ENCODE measurements at places on chromosomes 6 and 20.

GRCh38 chr20:11338496-11339306, 579.0 kb upstream of the BTBD3 start:
- peak; percentile 22 for DNase-seq

GRCh38 chr6:109795994-109796555, 105.0 kb downstream of the FIG4 start:
- peak; percentile 63 for DNase-seq

DNA sequence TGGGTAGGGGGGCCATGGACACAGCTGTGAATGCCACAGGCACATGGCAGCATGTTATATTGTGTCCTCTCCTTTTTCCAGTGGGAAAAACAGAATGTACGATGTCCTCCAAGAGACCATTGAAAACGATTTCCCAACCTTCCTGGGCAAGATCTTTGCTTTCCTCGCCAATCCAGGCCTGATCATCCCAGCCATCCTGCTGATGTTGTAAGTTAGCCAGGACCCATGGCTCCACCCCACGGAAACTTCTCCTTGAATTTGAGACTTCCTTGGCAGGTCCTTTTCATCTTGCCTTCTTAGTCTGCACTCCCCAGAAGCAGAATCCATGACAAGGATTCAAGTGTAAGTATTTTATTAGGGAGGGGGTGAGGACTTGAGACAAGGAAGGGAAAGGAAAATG, 28.2 kb upstream of the NOP56 start:
- no peak for DNase-seq

- DNase-seq: no peak
Measured at GRCh38 chr20:25042531-25043498, 15.1 kb downstream of the ACSS1 start.

DNA sequence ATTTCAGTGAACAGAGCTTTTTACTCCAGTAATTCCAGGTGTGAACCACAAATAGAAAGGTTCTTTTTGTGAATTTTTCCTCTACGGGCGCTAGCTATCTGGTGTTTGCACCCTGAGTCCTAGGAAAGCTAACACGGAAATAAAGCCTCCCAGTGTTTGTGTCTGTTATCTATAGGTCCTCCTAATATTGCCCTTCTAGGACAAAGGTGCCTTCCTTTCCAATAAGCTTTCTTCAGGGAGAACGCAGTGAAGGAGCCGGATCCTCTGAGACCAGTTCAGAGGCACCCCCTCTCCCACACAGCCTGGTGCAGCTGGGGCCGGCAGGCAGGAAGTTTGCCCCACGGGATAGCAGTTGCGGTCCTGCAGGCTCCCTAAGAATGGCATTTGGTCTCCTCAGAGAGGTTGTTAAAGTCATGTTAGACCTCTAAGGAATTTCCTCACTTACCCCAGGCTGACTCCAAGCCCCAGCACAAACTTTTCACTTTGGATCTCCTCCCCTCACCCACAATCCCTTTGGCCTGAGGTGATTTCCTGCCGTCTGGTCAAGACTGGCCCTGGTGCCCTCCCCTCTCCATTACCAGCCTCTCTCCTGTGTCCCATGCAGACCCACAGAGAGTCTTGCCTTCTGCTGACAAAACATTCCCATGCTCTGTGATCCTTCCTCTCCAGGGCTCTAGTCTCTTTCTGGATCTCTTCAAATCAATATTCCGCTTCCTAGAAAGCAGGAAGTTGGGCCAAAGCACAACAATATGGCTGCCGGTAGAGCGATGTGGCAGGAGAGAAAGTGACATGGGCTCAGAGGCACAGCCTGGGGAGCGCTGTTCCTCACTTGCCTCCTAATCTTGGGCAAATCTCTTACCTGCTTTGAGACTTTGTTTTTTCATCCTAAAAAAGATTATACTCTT, 126.0 kb downstream of the MOXD1 start:
- peak; percentile 28 for DNase-seq

- DNase-seq: peak; percentile 84
Measured at GRCh38 chr6:134936931-134937330, 13.0 kb downstream of the ALDH8A1 start.

- peak; percentile 6 for DNase-seq
Measured at GRCh38 chr6:97919631-97920030, 636.6 kb upstream of the MMS22L start.

DNA sequence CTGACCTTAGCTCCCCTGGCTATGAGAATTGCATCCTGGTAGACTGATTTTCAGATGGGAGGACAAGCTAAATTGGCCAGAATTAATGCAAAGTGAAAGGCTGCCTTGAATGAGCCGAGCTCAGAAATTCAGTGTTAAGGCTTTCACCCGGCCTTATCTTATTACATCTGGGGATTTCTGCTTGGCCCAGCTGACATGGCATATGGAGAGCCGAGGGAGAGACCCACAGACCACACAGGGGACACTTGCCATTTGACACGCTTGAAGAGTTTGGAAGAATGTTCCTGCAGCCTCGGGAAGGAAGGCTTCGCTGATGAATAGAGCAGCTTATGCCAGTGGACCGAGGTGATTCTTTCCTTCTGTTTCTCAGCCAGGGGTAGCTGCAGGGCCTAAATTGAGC, 9.0 kb downstream of the MOCS3 start:
- DNase-seq: no peak

DNA sequence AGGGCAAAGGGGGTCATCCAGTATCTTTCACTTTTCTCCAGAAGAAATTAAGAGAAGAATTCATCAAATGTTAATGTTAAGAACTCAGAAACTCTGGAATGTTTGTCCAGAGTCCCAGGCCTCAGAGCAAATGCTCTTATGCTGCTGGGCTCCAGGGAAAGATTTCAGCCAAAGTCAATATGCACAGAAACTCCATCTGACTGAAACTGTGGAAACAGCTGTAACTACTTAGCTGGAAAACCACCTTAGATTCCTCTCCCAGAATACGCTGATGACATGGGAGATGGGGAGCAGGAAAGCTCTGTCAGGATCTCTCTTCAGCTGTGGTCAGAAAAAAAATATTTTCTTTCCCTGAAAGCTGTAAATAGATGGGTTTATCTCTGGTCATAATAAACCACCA, 559.6 kb downstream of the RFPL4B start:
- DNase-seq: peak; percentile 98

DNA sequence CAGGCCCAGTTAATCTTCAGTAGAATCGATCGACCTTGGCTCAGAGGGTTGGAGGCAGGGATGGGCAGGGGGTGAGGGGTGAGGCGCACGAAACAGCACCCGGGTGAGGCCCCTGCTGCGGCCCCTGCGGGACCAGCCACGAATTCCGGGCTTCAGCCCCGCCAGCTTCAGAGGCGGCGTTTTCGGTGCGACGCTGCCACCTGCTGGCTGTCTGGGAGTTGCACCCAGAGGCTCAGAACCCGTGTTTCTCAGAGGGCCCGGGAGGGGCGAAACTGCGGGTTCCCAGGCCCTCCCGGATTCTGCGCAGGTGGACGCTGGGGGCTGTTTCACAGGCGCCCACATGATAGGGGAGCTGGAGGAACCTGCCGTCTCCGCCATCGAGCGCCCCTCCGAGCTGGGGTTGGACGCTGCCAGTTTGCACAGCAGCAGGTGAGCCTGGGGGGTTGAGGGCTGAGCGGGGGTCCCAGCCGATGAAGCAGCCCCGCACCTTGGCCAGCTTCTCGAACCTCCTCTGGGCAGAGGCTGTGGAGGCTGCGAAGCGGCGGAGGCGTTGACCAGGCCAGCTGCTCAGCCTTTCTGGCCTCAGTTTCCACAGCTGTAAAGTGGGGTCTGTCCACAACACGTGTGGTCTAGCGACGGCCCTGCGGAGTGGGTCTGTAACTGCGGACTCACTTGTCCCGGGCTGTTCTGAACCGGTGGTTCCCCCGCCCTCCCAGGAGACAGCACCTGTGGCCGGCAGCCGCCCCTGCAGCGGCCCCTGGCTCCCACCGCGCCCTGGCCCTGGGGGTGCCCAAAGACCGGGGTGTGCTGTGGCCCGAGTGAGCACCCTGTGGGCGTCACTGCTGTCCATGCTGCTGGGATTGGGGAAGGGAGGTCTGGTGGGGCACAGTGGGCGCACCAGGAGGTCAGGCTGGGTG, 2.5 kb upstream of the BHLHE23 start:
- peak; percentile 58 for DNase-seq

GRCh38 chr6:83071707-83072106, 4.2 kb downstream of the DOP1A start:
- DNase-seq: no peak

GRCh38 chr6:31169123-31169857, 1.2 kb downstream of the POU5F1 start:
- DNase-seq: no peak

- peak; percentile 74 for DNase-seq
Measured at GRCh38 chr6:53437557-53438202, 88.9 kb upstream of the ELOVL5 start.

DNA sequence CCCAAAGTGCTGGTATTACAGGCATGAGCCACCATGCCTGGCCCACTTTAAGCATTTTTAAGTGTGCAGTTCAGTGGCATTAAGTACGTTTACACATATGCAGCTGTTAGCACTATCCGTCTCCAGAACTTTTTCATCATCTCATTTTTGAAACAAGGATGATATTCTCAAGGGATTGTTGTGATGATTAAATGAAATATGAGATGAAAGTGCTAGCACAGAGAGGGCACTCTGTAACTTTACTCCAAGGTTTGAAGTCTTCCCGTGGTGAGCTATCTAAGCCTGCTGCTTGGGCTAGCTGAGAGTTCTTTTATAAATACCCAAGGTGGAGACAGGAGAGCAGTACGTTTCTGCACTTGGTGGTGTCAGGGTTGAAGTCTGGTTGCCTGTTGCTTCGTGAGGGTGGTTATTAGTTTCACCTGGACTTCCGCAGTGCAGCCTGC, 6.6 kb downstream of the TM9SF4 start:
- peak; percentile 42 for DNase-seq

DNA sequence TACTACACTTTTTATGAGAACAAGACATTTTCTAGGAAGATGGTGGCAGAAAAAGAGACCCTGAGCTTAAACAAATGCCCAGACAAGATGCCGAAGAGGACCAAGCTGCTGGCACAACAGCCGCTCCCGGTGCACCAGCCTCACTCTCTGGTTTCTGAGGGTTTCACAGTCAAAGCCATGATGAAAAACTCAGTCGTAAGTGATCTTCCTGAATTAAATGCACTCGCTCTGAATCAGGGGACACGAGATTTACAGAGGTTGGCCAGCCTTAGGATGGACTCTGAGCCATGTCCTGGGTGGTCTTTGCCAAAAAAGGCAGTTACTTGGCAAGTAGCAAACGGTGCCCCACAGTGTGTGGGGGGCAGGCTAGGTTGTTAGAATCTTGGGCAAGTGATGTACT, 423 bp downstream of the PACRG start:
- no peak for DNase-seq

DNA sequence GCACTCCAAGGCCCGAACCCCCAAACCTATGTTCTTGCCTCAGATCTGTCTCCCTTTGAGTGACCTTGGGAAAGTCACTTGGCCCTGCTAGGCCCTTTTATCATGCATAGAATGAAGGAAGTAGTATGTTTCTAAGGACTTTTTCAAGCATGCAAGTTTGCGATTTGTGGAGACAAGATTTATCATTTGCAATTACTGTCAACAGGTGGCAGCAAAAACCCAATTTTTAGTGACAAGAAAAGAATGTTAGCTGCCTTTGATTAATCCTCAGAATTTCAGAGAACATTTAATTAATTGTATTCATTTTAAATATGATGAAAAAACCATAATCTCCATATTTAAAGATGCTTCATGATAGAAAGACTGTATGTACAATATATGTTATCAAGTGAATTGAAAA, 28.3 kb upstream of the PREP start:
- peak; percentile 60 for DNase-seq

GRCh38 chr6:5072440-5072839, 12.7 kb upstream of the PPP1R3G start:
- DNase-seq: no peak

- DNase-seq: no peak
Measured at GRCh38 chr6:64123761-64124633, 488.4 kb downstream of the PHF3 start.

- no peak for DNase-seq
Measured at GRCh38 chr20:2745936-2746635, 53.5 kb downstream of the EBF4 start.

DNA sequence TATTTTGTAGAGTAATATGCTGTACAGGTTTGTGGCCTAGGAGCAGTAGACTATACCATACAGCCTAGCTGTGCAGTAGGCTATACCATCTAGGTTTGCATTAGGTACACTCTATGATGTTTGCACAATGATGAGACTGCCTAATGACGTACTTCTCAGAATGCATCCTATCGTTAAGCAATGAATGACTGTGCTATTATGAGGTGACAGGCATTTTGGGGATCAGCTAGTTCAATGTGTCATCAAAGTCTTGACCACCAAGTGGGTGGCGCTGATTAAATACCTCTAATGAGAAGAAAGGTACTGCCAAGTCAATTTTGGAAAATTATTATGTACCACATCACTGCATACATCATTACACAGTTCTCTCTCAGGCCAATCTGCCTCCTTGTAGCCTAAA, 190.2 kb downstream of the BACH2 start:
- DNase-seq: no peak

- DNase-seq: peak; percentile 10
Measured at GRCh38 chr20:16017656-16018055, 555.6 kb downstream of the KIF16B start.

DNA sequence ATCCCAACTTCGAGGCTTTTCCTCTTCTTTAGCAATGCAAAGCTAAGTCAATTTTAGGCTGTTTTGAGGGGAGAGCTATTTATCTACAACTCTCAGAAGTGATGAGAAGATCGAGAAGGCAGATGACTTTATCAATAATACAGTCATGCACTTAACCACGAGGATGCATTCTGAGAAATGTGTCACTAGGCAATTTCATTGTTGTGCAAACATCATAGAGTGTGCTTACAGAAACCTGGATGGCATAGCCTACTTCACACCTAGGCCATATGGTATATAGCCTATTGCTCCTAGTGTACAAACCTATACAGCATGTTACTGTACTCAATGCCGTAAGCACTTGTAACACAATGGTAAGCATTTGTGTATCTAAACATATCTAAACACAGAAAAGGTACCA, 66.6 kb downstream of the PRND start:
- DNase-seq: no peak

- DNase-seq: no peak
Measured at GRCh38 chr6:166166314-166167257, 1.1 kb downstream of the TBXT start.

GRCh38 chr6:150600010-150600300, 270 bp downstream of the PLEKHG1 start:
- no peak for DNase-seq

- DNase-seq: peak; percentile 84
Measured at GRCh38 chr6:101296169-101296960, 97.1 kb upstream of the GRIK2 start.

GRCh38 chr6:149933036-149933435, 8.8 kb upstream of the ULBP2 start:
- no peak for DNase-seq

DNA sequence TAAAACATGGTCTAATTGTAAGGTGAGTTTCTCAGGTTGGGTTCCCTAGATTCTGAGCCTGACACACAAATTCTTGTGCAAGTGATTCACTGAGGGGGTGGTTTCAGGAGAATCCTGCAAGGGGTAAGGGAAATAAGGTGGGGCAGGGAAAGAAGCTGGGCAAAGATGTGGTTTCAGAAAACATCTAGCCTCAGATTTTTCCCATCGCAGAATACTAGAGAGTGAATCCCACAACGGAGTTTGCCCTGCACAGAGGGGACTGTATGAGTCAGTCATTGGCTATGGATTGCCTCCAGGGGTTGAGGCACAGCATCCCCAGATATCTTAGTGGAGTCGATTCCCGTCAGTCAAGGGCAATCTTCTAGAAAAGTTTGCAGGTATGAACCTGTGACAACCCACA, 65.2 kb downstream of the PRL start:
- DNase-seq: peak; percentile 85

Data from fibroblast of skin of scalp (primary cell).